ENCODE measurements at places on chromosomes 13 and 19. TPM values are rescaled to one million over a fixed set of nuclear protein-coding genes. Genes with fewer than 3 reads are reported as not detected.
A peak's percentile ranks its signal among the peaks of the same experiment; 100 is the strongest.

DNA sequence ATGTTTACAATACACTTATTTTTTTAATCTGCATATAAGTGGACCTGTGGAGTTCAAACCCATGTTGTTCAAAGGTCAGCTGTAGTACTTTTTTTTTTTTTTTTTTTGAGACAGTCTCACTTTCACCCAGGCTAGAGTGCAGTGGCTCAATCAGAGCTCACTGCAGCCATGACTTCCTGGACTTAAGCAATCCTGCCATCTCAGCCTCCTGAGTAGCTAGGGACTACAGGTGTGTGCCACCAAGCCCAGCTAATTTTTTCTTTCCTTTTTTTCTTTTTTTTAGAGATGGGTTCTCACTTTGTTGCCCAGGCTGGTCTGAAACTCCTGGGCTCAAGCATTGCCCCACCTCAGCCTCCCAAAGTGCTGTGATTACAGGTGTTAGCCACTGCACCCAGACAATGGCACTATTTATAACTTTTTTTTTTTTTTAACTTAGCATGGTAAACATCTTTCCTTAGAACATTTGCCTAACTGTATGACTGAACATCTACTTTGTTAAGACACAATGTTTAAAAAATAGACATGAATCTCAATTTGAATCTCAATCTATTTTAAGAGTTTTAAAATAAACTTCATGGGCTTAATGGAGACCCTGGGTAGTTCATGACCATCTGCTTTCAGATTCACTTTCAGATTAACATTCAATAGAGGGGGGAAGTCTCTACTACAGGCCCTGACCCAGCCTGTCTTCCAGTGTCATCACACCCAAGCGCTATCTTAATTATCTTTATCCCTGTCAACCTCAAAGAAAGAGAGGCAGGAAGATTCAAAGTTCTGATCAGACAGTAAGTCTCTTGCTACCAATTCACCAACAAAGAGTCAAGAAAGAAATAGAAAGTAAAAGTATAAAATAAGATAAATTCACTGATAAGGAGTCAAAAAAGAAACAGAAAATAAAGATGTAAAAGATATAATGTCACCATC is 97.7 kb upstream of the DOCK9 start:
- no peak for DNase-seq
- H3K27ac ChIP-seq = no peak overlapping the region
- H3K27me3 ChIP-seq = no peaks in the 10 kb centered on the region
- no peaks in the 10 kb centered on the region for H3K36me3 ChIP-seq
- no peak overlapping the region for H3K4me3 ChIP-seq

DNA sequence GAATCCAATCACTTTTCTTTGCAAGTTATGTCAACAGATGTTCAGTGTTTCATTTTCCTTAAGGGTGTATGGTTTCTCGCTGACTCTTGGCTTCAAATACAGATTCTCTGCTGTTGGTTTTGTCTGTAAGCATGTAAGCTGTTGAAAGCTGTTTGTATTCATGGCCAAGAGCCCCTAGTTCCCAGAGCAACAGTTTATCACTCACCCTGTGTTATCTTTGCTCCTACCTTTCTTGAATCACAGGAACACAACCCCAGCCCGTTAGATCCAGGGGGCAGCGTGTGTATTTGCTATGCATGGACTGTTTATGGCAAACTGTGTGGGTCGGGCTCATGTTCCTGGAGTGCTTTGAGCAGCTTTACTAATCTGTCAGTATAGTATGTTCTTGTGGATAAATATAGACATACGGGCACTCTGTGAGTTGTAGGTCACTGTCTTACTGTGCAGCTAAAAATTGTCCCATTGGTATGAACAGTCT is 28.9 kb downstream of the FRY start:
- no peak overlapping the region for H3K27ac ChIP-seq
- no peak for DNase-seq
- no peaks in the 10 kb centered on the region for H3K36me3 ChIP-seq
- no peaks in the 10 kb centered on the region for H3K4me1 ChIP-seq
- no peak overlapping the region for H3K4me3 ChIP-seq

The SPIB gene
- total RNA-seq = not detected

DNA sequence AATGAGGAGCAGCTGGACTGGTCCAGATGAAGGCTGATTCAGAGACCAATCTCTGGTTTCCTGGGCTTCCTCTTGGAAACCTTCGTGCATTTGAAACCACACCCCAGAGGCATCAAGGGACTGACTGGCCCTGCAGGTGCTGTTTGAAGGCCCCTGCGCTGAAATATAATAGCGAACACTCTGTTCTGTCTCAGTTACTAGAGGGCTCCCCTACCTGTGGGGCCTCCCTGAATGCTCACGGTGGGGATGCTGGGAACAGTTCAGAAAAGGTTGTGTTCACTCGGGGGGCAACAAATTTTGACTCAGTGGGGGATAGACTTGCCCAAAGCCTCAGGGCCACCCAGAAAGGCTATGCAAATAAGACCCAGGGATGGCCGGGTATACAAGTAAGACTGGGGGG is 6.4 kb downstream of the CCDC8 start:
- peaks cover 4% of the 10 kb centered on the region for H3K36me3 ChIP-seq
- peaks cover 43% of the 10 kb centered on the region for H3K27me3 ChIP-seq
- H3K4me3 ChIP-seq = peak overlapping the region; percentile 62
- no peak for DNase-seq

DNA sequence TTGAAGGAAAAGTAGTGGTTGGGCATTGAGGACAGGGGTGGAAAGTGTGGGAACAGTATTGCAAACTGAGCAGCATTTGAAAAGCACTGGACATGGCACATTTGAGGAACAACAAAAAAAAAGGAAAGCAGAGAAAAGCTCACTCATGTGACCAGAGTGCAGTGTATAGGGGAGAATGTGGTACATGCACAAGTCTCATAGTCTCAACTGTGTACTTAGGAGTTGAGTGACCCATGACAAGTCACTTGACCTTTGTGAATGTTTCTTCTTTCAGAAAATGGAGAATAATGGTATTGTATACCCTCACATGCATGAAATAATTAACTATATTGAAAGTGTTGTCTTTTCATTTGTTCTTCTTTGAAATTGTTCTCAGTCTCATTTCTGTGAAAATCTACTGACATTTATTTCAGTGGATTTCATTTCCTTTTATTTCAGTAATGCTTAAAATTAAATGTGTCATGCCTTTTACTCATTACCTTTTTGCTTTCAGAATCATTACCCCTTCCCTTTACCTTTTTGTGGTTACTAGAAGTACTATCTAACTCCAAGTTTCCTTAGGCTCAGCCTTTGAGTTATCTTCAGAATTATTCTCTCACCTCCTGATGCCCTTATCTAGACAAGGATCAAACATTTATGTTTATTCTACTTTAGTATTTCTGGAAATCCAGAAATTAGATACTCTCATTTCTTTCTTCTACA is 79.1 kb upstream of the MLNR start:
- no peak overlapping the region for H3K4me3 ChIP-seq
- peaks cover 16% of the 10 kb centered on the region for H3K36me3 ChIP-seq
- DNase-seq = no peak
- H3K27ac ChIP-seq = peak overlapping the region; percentile 32
- no peaks in the 10 kb centered on the region for H3K27me3 ChIP-seq

The KLK12 gene
- not detected for total RNA-seq

- DNase-seq = no peak
- H3K36me3 ChIP-seq = no peaks in the 10 kb centered on the region
- H3K4me3 ChIP-seq = peak overlapping the region; percentile 89
- H3K27me3 ChIP-seq = peaks cover 15% of the 10 kb centered on the region
- peaks cover 20% of the 10 kb centered on the region for H3K4me1 ChIP-seq
These were observed 2.6 kb downstream of the VSIG10L start for GRCh38 chr19:51339313-51339686.
